ELR (cell line): ENCODE measurements at places on chromosomes 13 and 19.

GRCh38 chr19:1295169-1296012 is 9.7 kb downstream of the EFNA2 start:
- no peak for DNase-seq

DNA sequence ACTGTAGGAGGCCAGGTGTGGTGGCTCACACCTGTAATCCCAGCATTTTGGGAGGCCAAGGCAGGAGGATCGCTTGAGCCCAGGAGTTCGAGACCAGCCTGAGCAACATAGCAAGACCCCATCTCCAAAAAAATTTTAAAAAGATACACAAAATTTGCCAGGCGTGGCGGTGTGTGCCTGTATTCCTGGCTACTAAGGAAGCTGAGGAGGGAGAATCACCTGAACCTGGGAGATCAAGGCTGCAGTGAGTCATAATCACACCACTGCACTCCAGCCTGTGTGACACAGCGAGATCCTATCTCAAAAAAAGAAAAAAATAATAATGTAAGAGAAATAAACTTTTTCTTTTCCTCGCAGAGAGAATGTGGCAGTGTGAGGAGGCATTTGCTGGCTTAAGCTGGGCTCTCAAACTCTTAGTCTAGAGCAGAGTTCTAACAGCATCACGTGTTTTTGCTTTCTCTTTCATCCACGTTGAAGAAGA is 21.1 kb downstream of the FAM187B start:
- no peak for DNase-seq

DNA sequence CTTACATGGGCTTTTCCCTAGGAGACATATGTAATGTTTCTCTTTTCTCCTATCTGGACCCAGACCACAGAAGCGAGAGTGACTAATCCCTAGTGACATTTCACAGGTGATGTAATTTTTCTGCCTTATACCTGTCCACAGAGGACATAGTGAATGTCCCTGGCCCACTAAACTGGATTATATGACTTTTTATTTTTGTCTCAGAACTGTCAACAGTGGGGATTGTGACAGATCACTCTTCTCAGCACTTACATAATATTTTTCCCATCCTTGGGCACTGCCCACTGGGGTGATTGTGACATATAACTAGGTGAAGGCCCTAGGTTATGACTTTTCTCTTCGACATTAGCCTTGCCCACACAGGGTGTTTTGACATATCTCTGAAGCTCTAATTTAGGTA is 7.9 kb upstream of the ZNF726 start:
- no peak for DNase-seq

GRCh38 chr13:75908141-75908540 is 272.0 kb downstream of the LMO7 start:
- DNase-seq, result peak; percentile 2

DNA sequence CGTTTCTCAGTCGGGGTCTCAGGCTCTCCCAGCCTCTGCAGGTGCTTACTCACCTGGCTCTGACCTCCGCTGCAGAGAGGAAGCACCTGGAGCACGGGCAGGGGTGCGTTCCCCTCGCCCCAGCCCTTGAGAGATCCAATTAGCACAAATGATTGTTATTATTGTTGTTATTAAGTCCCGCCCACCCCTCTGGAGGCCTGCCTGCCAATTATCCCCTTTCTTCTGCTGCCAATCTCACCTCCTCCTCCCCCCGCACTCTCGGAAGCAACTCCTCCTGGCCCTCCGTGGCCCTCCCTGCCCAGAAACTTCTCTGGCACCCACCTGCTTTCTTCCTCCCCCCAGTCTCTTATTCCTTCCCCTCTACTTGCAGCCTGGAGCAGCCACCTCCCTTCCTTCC is 8.8 kb downstream of the ZNF787 start:
- no peak for DNase-seq

DNA sequence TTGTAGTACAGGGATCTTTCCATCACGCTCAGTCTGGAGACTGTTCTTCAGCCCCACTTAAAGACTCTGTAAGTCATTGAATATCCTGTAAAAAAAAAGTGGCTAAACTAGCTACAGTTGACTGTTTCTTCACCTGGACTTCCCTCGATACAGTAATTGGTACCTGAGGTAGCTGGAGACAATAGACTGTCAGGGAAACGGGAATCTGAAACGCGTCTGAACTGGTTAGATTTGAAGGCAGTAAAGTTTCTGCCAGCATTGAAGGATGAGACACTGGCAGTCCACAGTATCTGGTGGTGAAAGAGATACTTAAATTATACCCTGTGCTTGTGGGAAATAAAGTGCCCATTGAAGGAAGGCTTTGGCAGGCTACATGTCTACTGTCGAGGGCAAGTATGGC is 550.5 kb downstream of the IRS2 start:
- DNase-seq, result no peak

DNA sequence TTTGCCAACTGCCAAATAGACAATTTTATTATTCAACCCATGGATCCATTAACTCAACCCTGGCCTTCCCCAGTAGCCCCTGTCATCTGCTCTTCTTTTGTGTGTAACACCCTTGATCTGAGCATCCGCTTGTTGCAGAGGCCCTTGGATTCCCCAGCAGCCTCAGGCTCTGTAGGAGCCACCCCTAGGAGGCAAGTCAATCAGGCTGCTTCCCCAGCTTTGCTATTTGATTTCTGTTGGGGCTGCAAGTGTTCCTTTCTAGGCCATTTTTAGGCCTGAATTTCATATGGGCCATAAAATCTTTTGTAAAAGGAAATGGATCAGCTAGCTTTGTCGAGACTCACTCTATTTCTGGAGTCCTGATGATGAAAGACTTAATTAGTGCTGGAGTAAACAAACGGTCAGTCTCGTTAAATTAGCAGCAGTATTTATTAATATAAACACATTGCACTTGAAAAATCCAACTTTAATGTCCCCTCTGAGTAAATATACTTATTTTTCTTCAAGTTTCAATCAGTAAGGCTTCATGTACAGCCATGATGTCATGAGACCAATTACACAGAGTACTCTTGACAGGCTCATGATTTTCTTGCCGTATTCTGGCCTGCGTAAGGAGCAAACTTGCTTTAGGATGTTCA is 105.3 kb downstream of the RGCC start:
- DNase-seq, result no peak

DNA sequence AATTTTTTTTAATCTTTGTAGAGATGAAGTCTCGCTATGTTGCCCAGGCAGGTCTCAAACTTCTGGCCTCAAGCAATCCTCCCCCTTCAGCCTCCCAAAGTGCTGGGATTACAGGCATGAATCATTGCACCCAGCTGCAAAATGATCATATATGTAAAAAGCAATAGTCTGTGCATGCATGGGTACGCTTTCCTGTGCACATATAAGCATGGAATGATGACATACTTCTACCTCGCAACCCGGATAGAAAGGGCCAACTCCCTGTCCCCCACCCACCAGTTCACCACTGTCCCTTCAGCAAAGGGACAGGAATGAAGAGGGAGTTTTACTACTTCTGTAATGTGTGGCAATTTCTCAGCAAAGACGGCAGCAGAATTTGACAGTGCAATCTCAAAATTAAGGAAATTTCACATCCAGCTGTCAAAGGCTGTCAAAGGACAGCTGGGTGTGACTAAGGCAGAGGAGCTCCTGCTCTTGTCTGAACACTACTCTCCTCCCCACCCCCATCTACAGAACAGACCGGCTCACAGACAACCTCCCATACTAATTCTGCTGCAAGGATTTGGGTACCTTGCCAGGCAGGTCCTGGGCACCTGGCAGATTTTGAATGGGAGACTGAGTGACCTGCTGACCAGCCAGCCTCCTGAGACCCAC is 95.6 kb downstream of the TSHZ3 start:
- no peak for DNase-seq

- DNase-seq, result no peak
Observed at GRCh38 chr19:14479975-14480699, 5.0 kb upstream of the PTGER1 start.

- peak; percentile 3 for DNase-seq
Observed at GRCh38 chr19:55913643-55914268, 18.4 kb downstream of the NLRP13 start.

GRCh38 chr13:66117563-66117962 is 1112.6 kb downstream of the PCDH9 start:
- no peak for DNase-seq

- no peak for DNase-seq
Observed at GRCh38 chr13:112636401-112636975, 48.5 kb upstream of the TUBGCP3 start.

GRCh38 chr19:6761053-6761676 is 6.1 kb downstream of the SH2D3A start:
- peak; percentile 33 for DNase-seq

DNA sequence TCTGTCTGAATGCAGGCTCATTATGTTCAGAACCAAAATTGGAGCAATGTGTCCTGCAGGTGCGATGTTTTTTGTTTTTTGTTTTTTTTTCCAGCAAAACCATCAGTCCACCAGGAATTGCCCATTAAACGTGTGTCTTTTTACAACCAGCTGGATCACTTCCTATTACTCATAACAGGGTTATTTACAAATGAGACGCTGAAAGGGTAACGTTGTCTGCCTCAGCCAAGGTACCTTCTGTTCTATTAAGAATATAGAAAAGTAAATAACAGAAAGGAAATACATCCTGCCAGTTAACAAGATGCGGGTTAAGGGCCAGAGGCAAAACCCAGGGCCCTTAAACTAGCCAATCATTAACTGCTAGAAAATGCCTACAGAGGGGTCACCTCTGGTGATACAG is 590.4 kb downstream of the TBC1D4 start:
- DNase-seq, result peak; percentile 81

DNA sequence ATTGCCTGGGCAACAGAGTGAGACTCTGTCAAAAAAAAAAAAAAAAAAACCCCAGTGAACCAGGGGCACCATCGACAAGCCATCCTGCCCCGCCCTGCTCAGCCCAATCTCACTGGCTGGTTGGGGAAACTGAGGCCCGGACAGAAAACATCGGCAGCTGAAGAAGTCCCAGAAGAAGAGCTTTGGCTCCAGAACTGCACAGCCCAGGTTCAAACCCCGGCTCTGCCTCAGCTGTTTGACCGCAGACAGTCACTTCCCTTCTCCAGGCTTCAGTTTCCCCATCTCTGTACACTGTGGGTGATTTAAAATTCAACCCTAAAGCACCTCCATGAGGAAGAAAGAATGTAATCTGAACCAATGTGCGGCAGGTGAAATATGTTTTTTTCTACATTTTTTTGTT is 9.4 kb upstream of the SEMA6B start:
- no peak for DNase-seq

DNA sequence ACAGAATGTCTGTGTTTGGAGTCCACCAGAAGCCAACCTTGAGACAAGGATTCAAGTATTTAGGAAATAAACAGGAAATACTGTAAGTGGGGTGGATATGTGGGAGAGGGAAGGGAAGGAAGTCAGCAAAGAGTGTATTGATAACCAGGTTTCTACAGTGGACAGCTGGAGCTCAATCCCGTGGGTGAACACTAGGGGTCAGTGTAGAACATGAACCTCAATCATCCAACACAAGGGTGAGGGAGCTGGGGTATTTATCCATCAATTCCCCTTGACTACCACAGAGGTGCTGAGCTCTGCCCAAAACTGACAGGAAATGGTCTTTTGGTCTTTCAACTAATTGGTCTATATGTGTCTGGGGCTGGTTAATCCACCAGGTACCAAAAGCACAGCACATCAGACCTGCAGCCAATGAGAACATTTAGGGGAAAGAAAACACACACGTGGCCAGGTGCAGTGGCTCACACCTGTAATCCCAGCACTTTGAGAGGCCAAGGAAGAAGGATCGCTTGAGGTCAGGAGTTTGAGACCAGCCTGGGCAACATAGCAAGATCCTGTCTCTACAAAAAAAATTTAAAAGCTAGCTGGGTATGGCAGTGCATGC is 5.6 kb upstream of the SYDE1 start:
- peak; percentile 56 for DNase-seq

DNA sequence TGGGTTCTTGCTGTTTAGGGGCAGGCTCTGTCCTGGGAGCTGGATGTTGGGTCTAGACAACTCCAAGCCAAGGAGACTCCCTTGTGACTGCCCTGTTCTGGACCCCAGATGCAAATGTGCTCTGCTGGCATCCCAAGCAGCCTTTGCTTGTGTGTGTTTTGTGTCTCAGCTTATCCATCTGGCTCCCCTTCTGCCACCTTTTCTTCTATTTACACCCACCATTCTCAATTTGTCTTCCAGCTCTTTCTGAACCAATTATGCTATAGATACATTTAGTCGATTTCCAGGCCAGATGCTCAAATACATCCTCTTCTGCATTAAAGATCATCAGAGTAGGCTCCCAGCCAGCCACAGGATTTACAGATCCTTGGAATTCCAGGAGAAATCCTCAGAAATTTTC is 115.0 kb upstream of the SLC7A1 start:
- no peak for DNase-seq

GRCh38 chr19:54035215-54036178 is 28.2 kb downstream of the VSTM1 start:
- peak; percentile 88 for DNase-seq

DNA sequence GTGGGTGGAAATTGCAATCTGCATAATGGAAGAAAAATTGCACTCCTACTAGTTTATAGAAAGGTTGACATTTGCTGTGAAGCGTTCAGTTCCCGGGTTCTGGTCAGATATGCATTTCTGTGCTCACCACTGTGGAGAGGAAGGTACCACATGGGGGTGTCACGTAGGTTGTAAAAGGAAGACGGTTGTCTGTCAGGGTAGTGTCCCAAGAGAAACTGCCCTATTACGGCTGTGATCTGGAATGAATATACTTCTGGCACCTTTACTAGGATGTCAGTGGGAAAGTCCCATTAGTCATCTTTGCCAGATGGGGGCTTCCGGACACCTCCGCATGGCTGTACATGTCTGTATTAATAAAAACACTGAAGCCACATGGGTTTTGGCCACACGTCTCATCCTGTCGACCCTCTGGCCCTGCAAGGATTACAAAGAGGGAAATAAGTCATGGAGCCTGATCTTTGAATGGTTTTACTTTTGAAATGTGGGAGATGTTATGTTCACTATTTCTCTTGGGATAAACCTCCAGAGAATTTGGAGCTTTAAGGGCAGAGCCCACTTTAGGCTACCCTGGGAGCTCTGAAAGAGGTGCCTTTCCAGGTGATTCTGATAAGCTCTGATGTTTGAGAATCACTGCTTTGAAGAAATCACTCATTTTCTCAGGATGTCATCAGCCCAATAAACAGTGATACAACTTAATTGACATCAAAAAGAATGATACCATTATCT is 133.9 kb downstream of the AKAP11 start:
- DNase-seq, result peak; percentile 76

- no peak for DNase-seq
Observed at GRCh38 chr19:8081569-8082550, 29.3 kb downstream of the CCL25 start.

- DNase-seq, result peak; percentile 88
Observed at GRCh38 chr19:43438291-43439031, 23.8 kb downstream of the TEX101 start.

- DNase-seq, result no peak
Observed at GRCh38 chr13:73039201-73040108, 19.4 kb upstream of the KLF5 start.
